Activated T-helper 2 cell treated with anti-CD3 and anti-CD28 coated beads, Interferon-gamma antibody, Interleukin-2, Interleukin-4, amounts not matched to agents 10 μg/mL and 5 μg/mL and 100 μg/mL, durations not matched to agents 14 hours and 24 hours and 36 hours (primary cell): ENCODE measurements at places on chromosomes 1 and 21. TPM values are rescaled to one million over a fixed set of nuclear protein-coding genes. Genes with fewer than 3 reads are reported as not detected.

The BARHL2 gene
- not detected in 2 replicates for total RNA-seq

The CCDC17 gene
- 2.5 and 2.8 TPM in 2 replicates for total RNA-seq

The ANXA9 gene
- 0.32 TPM in 1 of 2 replicates, not detected in the other for total RNA-seq

The SH2D5 gene
- total RNA-seq = 0.05 and 0.16 TPM in 2 replicates

The TMEM59 gene
- 128 and 133 TPM in 2 replicates for total RNA-seq

The S100A12 gene
- total RNA-seq = not detected in 2 replicates

The BRINP3 gene
- not detected in 2 replicates for total RNA-seq

The TMEM9 gene
- total RNA-seq = 14.9 and 16.9 TPM in 2 replicates

The OXCT2 gene
- 5.5 and 5.6 TPM in 2 replicates for total RNA-seq

The KLF17 gene
- not detected in 2 replicates for total RNA-seq

The HCRTR1 gene
- total RNA-seq = not detected in 2 replicates

The FAM3B gene
- total RNA-seq = not detected in 2 replicates

The ATP6V0B gene
- 156 and 160 TPM in 2 replicates for total RNA-seq

The RBM11 gene
- total RNA-seq = 0.21 and 0.50 TPM in 2 replicates

The RASSF5 gene
- total RNA-seq = 180 and 182 TPM in 2 replicates

The SPRR2A gene
- not detected in 2 replicates for total RNA-seq

The SPRR2B gene
- total RNA-seq = not detected in 2 replicates

The FMO3 gene
- not detected in 2 replicates for total RNA-seq

The KLHDC8A gene
- total RNA-seq = not detected in 2 replicates

The RAD54L gene
- total RNA-seq = 48.0 and 49.0 TPM in 2 replicates

The SLC2A5 gene
- total RNA-seq = not detected in 2 replicates

The SPATA45 gene
- total RNA-seq = 0.41 TPM in 1 of 2 replicates, not detected in the other
